ENCODE measurements at places on chromosomes 2 and 18.

- DNase-seq = no peak
These were observed 148.1 kb downstream of the SLC4A3 start for GRCh38 chr2:219775506-219775905.

GRCh38 chr2:28975671-28976070 lies 5.4 kb upstream of the TOGARAM2 start:
- DNase-seq = no peak

GRCh38 chr2:20220806-20221554 lies 4.0 kb downstream of the SDC1 start:
- DNase-seq = no peak

- DNase-seq = no peak
These were observed 22.8 kb upstream of the CCNYL1 start for GRCh38 chr2:207688597-207688996.

DNA sequence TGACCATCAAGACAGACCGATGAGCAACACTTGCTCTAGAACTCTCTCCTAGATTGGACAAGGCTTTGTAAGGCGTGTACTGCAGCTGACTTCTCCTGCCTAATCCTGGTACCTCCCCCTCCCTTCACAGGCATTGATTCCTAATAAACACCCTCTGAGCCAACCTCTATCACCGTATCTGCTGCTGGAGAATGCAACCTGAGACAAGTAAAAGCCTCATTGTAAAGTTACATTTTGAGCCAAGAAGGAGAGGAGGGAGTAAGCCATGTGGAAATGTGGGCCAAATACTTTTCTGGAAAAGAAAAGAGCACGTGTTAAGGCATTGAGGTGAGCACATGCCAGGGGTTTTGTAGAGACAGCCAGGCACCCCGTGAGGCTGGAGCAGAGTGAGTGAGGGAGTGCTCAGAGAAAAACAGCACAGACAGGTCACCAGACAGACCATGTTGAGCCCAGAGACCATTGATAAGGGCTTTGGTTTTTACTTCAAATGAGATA lies 2.6 kb upstream of the WDFY1 start:
- no peak for DNase-seq

- no peak for DNase-seq
These were observed 106.2 kb downstream of the COBLL1 start for GRCh38 chr2:164735309-164735919.

GRCh38 chr2:173990970-173991819 lies 26.0 kb upstream of the SP3 start:
- DNase-seq = no peak

DNA sequence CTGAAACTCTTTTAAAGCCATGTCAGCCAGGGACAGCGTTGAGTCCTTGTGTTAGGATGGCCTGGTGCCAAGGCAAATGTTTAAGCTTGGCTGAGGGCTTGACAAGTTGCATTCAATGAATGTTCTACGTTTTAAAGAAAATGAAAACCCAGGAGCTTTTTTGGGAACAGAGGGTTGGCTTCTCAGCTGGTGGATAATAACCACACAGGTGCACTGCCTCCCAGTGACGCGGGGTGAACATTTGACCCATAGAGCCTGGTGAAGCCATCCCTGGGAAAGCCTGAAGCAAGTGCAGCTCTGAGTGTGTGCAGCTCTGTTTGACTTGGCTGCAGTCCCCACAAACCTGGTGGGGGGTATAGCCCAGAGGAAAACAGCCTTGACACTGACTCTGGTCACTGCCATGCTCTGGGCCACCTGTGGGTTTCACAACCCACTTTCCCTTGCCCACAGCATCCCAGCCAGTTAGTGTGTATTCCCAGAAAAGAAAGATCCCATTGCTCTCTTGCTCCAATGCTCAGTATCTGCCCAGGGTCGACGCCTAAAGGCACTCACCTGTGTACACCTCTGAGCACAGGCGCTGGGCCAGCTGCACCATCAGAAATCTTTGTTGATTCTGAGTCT lies 874.9 kb downstream of the RNF144A start:
- DNase-seq = no peak

DNA sequence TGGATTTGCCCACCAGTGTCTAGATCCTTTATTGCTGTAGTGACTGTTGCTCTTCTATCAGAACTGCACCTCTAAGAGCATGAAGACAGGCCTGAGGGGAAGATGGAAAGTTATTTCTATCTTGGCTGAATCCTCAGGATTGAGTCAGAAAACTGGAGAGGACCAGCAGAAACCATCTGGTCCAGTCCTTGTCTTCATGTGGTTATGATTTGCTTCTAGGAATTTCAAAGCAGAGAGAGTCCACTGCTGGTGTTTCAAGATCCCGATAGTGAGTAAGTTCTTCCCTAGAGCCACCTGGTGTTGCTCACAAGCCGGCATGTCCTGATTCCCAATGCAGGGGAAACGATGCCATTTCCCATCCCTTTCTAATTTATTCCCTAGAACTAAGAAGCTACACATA lies 84.2 kb downstream of the NCKAP5 start:
- no peak for DNase-seq

GRCh38 chr18:44945888-44946401 lies 265.3 kb downstream of the SETBP1 start:
- no peak for DNase-seq

GRCh38 chr2:66443979-66444861 lies 9.3 kb downstream of the MEIS1 start:
- no peak for DNase-seq

GRCh38 chr2:209141142-209141541 lies 282.7 kb upstream of the MAP2 start:
- DNase-seq = no peak

GRCh38 chr18:32383050-32383819 lies 87.4 kb downstream of the GAREM1 start:
- DNase-seq = no peak

DNA sequence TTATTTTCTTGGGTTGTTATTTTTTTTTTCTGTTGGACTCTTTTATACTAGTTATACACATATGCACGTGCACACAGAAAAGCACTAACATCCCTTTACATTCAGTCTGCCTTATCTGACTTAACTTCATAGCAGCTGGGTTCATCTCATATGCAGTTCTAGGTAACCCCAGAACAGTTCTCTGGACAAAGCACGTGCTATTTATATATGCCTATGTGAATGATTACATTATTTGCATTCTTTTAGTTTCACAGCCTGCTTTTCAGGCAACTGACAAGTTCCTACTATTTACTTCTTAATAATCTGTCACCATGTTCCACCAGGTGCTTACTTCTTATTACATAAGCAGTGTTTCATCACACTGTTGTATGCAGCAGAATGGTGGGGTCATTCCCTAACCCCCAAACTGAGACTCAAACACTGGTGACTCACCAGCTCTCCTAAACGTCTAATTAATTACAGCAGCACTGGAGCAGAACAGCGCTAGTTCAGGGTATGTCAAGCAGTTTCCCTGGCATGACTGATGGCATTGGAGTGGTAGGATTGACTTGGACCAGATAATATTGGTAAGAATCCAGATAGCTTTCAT lies 372.8 kb downstream of the CLIP4 start:
- no peak for DNase-seq

DNA sequence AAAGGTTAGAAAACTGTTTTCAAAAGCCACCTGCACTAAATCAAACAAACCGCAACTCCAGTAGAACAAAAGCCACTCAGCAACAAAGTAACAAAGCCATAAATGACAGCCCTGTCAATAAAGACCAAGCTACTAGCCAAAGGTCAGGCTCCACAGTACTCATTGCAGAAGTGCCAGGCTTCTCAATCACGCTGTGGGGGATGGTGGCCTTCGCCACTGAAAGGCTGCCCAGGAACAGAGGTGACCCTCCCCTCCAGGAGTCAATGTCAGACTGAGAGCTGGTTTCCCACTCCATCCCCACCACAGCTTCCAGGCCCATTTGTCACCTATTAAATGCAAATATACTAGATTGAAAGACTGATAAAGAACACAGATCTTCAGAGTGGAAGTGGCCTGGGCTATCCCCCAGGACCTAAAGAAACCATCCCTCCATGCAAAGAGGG lies 5.9 kb downstream of the ATP8B1 start:
- DNase-seq = no peak

DNA sequence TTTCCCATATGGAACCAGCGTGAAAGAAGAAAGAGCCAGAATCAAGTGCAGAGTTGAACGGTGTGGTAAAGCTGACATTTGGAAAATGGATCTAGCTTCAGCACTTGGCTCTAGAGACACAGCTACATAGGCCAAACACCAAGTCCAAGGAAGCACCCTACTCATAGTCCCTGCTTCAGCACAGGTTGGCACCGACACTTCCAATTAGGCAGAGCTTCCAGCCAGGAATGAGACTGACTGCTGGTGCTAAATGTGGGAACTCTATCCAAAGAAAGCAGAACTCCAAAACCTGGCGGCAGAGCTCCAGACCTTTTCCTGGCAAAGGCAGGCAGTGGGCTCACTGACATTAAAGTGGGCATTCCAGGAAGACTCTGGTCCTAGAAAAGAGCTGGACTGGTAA lies 125.4 kb upstream of the CTNNA2 start:
- no peak for DNase-seq

DNA sequence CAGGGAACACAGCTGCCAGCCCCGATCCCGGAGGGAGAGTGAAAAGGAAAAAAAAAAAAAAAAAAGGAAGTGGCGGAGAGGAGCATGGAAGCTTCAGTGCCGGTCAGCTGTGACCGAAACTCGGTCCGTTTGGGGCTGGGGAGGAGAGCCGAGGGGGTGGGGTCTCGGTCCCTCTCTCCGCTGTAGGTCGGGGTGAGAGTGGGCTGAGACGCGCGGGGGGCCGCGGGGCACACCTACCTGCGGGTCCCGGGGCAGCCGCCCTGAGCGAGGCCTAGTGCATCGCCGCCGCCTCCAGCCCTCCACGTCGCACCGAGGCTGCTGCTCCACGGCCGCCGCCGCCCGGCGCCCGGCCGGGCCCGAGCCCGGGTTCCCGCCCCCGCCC lies 536 bp downstream of the VPS54 start:
- no peak for DNase-seq

- no peak for DNase-seq
These were observed 68.0 kb downstream of the DAW1 start for GRCh38 chr2:227939271-227940027.

DNA sequence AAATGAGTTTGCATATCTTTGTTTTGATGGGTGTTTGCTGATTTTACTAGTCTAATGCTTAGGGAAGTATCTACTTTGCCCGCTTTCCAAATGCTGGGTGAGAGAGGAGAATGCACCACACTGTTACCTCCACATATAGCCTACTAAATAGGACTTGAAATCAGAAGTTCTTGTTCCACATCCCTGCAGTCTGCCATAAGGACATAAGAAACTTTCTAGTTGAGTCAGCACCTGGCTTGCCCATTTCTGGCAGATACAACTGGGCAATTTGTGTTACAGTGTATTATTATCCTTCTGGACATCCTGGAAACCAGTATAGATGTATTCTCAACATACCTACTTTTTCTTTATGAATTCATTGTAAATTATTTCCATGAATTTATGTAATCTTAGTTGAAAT lies 29.5 kb downstream of the ANXA4 start:
- no peak for DNase-seq

DNA sequence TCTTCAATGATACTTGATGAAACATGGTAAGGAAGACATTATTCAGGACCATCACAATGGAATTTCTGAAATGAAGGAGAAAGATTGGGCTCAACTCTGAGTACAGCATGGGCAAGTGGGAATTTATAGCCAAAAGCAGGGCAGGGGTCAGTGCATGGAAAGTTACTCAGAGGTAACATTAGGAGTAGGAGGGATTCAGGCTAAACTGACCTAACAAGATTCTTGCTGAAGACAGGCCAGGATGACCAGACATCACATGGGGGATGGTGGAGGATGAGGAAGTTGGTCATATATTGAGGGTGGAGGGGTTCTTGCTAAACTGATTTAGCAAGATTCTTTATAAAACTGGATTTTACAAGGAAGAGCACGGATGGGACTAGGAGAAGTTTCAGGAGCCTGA lies 489.8 kb downstream of the ADCYAP1 start:
- no peak for DNase-seq

GRCh38 chr2:134667541-134667940 lies 51.3 kb downstream of the TMEM163 start:
- DNase-seq = no peak

GRCh38 chr2:23602116-23602515 lies 217.1 kb downstream of the KLHL29 start:
- DNase-seq = no peak

DNA sequence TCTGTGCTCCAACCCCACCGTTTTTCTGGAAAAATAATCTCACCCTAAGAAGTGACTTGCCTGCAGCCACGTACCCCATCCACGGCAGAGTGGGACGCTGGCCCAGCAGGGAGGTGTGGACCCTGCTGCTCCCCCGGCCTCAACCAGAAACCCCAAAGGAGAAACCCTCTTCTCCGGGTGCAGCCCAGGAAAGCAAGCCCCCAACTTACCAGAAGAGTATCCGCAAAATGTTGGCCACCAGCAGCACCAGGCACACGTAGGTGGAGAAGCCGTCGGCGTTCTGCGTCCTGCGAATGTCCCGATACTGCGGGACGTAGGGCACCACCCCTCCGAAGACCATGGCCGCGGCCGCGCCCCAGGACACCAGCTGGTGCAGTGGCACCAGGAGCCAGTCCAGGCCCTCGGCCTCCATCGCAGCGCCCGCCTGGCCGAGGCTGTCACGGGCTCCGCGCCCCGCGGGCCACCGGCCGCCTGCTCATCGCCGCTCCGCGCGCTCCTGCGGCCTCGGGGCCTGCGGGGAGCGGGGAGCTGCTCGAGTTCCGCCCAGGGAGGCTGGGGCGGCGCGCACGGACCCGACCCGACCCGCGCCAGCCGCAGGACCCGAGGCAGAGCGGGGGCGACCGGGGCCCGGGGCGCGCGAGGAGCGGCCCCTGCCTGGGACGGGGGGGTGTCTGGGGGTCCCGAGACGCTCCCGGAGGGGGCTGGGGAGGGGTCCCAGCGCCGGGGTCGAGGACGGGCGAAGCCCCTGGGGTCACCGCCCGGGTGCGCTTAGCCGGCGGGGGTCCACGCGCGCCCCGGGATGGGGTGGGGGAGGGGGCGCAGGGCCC lies 725 bp downstream of the SLC66A2 start:
- no peak for DNase-seq

DNA sequence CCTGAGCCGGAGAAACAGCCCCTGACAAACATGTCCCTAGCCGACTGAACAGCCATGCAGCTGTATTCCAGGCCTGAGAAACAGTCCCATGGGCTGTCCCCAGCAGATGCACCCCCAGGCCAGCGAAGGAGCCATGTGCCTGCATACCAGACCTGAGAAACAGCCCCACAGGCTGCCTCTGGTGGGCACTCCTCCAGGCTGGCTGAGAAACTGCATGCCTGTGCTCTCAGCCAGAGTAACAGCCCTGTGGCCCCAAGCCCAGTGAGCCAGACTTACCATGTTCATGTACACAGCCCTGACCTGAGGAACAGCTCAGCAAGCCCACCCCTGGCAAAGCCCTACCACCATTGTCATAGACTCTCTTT lies 24.8 kb downstream of the BOLL start:
- DNase-seq = no peak

- no peak for DNase-seq
These were observed 20.9 kb downstream of the NCK2 start for GRCh38 chr2:105765415-105766299.

- no peak for DNase-seq
These were observed 111.2 kb downstream of the RAB3GAP1 start for GRCh38 chr2:135163306-135163705.

DNA sequence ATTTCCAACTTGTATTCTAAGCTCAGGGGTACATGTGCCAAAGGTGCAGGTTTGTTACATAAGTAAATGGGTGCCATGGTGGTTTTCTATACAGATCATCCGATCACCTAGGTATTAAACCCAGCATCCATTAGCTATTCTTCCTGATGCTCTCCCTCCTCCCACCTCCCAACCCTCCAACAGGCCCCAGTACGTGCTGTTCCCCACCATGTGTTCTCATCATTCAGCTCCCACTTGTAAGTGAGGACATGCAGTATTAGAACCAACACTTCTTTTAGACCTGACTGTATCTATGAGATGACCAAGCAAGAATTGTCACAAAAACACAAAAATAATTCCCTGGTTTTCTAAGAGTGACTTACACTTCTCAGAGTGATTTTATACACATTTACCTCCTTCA lies 83.0 kb downstream of the VIT start:
- DNase-seq = no peak

Measured in stimulated activated CD8-positive, alpha-beta memory T cell treated with anti-CD3 and anti-CD28 coated beads, Interleukin-4, amount 100 ng/mL, for 1 hour (primary cell).